ENCODE measurements at places on chromosomes 4 and X.
A peak's percentile ranks its signal among the peaks of the same experiment; 100 is the strongest.

DNA sequence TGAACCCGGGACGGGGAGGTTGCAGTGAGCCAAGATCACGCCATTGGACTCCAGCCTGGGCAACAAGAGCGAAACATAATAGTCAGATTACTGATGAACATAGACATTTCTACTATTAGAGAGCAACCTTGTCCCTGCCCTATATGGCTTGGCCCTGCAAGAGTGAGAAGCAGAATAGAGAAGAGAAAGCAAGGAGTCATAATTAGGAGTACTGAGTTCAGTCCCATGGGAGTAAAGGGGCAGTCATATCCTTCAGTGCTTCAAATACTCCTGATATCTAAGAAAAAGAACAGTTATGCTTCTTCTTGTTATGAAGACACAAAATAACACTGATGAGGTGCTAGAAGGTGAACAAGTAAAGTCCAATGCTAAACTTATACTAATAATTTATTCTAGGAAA lies 33.8 kb downstream of the CLDN2 start:
- DNase-seq: no peak

GRCh38 chrX:7586126-7586525 lies 256.8 kb upstream of the VCX start:
- DNase-seq: peak; percentile 49

GRCh38 chr4:169934794-169935429 lies 91.3 kb downstream of the MFAP3L start:
- DNase-seq: no peak

GRCh38 chr4:146534178-146534577 lies 12.4 kb upstream of the SLC10A7 start:
- no peak for DNase-seq

- DNase-seq: no peak
Measured at GRCh38 chr4:7148337-7148736, 44.0 kb upstream of the SORCS2 start.

DNA sequence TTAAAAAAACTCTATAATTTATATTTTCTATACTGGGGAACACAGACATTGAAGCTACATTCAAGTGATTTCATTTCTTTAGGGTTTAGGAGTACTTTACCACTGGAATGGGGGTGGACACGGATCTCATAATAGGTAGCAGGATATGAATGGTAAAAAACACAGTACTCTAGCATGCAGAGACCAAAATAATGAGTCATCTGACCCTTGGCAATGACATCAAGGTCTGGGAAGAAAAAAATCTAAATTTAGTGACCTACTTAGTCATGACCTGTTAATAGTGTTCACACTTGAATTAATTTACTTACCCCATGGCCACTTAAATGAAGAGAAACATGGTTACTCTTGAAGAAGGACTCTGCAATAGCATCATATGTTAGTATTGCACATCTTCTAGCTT lies 187.9 kb downstream of the EPHA5 start:
- DNase-seq: no peak

- no peak for DNase-seq
Measured at GRCh38 chr4:124201636-124202035, 510.9 kb downstream of the ANKRD50 start.

DNA sequence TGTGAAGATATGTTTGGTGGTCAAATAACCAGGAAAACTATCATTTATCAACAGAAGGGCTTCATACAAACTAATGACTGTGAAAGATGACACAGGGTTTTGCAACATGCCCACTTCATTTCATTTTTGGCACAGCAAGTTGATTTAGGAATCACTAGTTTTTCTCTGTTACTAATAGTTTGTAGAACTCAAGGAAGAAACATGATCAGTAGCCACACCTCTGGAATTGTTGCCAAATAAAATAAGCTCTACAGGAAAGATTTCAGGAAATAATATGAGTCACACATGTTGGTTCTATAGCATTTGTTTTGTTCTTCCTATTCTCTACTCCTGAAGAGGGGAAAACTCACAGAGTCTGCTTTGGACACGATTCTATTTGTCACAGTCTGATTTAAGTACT lies 255.4 kb downstream of the TLL1 start:
- DNase-seq: no peak

DNA sequence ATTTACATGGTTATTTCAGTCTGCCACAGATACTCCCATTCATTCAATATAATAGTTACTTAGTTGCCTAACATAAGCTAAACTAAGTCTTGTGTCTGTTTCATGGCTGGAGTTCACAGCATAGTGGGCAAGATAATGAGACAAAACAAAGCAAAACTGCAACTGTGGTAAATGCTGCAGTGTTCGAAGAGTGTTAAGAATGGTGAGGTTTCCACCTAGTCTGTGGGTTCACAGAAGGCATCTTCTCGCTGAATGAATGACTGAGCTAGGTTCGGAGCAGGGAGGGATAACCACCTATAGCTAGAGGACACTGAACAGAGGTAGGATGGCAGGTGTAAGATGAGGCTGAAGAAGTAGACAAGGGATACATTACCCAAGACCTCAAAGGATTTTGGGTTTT lies 171.0 kb downstream of the FBXW7 start:
- no peak for DNase-seq

DNA sequence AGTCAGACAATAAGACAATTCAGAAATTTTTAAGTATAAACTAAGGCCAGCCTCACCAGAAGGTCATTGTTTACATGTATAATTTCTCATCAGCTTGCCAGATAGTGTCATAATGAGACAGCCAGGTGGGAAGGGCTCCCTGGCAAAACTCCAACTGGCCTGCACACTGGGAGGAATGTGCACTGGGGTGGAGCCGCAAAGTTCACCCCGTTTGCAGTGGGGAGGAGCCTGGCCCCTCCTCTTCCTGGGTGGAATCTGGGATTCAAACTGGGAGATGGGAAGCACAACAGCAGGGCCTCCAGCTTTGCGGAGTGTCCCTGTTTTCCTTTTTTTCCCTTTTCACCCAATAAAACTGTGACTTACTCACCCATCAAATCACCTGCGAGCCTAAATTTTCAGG lies 329.9 kb downstream of the SMARCA1 start:
- peak; percentile 48 for DNase-seq

GRCh38 chr4:89221167-89221867 lies 86.3 kb downstream of the GPRIN3 start:
- no peak for DNase-seq

GRCh38 chr4:114780205-114780604 lies 181.6 kb downstream of the UGT8 start:
- peak; percentile 46 for DNase-seq

DNA sequence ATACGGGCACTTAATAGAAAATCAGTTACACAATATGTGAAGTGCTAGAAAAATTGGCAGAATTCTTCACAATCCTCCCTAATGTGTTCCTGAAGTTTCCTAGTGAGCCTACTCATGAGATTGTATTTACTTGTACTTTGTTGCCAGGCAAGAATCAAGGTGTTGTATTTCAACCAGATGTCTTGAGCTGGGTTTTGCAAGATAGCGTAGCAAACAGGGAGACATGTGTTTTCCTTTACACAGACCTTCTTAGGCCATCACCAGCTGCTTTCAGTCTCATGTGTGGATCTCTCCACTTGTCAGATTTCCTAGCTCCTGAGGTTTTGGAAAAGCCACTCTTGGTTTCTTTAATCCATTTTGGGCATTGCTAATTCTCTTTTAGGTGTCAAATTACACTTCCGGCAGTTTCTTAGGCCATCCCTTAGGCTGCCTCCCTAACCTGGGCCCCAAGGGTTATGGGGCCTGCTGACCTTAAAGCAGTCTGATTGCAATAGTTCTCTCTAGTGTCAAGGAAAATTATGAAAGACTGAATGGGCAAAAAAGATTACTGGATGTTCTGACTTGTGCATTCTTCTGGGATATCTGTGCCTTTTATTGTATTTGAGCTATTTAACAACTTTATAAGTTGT lies 12.2 kb upstream of the EDA start:
- DNase-seq: no peak

GRCh38 chr4:6767386-6767747 lies 15.2 kb upstream of the KIAA0232 start:
- no peak for DNase-seq

DNA sequence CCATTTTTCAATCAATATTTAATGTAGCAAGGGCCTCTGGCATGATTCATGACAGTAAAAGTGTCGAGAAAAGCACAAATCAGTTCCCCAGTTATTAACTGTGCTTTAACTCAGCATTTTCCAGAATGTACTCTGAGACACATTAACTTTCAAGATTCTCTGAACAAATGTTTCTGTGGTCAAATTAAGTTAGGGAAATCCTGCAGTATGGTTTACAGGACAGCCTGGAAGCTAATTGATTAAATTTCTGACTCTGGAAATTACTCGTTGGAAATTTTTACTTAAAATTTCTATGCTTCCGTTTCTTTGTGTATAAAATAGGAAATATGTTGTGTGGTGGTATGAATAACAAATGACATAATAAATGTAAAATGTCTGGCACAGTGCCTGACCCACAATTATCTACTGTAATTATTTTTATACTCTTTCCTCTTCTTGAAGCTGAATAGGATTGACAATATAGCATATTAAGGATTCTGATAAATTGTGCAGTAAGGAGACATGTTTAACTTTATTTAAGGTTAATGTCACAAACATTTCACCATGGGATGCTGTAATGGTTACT lies 33.7 kb downstream of the STK32B start:
- no peak for DNase-seq

GRCh38 chrX:154695911-154696675 lies 42.7 kb upstream of the CTAG2 start:
- DNase-seq: no peak

GRCh38 chrX:49754233-49754857 lies 58.6 kb upstream of the PAGE1 start:
- peak; percentile 5 for DNase-seq

- DNase-seq: no peak
Measured at GRCh38 chr4:28350485-28350884, 1489.8 kb downstream of the STIM2 start.

DNA sequence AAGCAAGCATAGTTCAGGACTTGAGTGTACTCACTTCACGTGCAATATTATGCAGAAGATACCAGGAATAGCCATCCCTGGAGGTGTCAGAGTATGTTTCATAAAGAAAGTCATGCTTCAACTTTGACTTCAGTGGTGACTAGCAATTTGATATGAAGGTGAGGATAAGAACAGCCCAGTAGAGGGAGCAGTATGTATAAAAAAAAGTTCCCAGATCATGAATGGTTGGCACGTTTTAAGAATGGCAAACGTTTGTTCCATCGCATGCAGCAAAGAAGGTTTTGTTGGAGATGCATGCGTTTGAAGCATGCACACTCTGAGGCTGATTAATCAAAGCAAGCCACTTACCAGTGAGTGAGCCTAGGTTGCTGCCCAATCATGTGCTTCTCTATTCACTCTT lies 33.5 kb upstream of the SLITRK4 start:
- no peak for DNase-seq

DNA sequence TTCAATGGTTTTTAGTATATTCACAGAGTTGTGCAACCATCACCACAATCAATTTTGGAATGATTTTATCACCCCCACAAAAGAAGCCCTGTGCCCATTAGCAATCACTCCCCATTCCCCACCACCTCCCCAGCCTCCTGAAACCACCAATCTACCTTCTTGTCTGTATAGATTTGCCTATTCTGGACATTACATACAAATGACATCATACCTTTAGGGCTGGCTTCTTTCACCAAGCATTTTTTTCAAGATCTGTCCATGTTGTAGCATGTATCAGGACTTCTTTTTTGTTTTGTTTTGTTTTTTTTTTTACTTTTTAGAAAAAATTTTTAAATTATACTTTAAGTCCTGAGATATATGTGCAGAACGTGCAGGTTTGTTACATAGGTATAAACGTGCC lies 108.1 kb downstream of the RTL9 start:
- DNase-seq: no peak

- DNase-seq: no peak
Measured at GRCh38 chr4:26788341-26788733, 72.3 kb upstream of the STIM2 start.

DNA sequence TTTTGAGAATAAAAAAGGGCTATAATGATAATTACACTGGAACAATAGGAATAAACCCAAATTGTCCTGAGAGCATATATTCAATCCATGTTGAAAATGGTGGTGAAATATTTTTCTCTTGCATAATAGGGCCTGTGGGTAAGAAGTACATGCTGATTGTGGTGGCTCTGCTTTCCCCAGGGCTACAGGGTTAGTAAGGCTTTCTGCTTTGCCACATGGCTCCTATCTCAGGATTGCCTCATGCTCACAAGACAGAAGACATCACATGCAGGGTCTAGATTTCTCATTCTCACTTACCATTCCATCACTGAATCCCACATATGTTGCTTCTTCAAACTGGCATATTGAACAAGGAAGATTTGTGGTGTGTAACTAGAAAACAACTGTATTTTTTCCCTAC lies 12.4 kb upstream of the VEGFC start:
- DNase-seq: no peak

- DNase-seq: no peak
Measured at GRCh38 chrX:39736216-39737211, 361.2 kb downstream of the BCOR start.

- no peak for DNase-seq
Measured at GRCh38 chrX:36462142-36462541, 542.6 kb downstream of the CFAP47 start.

GRCh38 chr4:38164346-38164745 lies 204.1 kb downstream of the PTTG2 start:
- DNase-seq: no peak

DNA sequence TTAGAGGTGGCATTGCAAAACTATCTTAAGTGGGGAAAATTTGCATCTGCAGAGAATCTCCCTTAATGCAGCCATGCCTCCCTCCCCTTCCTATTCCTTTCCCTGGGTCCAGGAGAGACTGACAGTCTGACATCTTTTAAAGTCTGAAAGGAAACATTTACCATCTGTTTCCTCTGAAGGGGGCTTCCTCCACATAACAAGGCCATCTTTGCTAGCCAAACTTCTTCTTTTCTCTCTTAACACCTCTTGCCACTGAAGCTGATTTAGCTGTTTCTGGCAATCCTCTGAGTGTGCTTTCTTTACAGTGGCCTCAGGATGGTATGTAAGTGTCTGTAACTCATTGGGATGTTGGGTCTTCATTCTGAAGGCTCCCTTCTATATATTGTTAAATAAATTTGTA lies 34.6 kb upstream of the AADAT start:
- DNase-seq: no peak

- DNase-seq: no peak
Measured at GRCh38 chrX:103615781-103616371, 8.1 kb downstream of the TCEAL3 start.

- no peak for DNase-seq
Measured at GRCh38 chr4:126267689-126268088, 952.9 kb downstream of the FAT4 start.

DNA sequence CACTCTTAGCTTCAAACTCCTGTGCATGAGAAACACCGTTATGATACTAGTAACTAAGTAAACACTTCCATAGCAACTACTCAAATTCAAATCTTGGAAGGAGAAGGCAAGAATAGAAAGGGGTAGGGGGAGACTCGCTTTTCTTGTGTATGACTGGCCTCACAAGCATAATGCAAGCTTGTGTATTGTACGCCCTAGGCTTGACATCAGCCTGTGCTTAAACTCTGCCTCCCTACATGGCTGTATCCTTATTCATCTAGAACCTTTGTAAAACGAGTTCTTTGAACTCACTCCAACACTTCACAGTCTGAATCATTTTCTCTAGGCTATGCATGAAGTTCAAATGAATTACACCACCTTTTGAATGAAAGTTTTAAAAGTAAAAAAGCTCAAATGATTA lies 1071.2 kb upstream of the ADGRL3 start:
- DNase-seq: no peak

GRCh38 chr4:10456595-10457254 lies 501 bp downstream of the ZNF518B start:
- DNase-seq: peak; percentile 72

GRCh38 chrX:76172325-76172893 lies 453 bp upstream of the PBDC1 start:
- DNase-seq: peak; percentile 65

Data from NCI-H146 (cell line).